Stimulated activated CD4-positive, alpha-beta T cell treated with anti-CD3 and anti-CD28 coated beads, Interleukin-1b, Interleukin-23, amount 100 ng/mL, for 24 hours (primary cell): ENCODE measurements at places on chromosomes 13 and 19.

- no peak for DNase-seq
Observed at GRCh38 chr19:2974342-2975041, 2.9 kb upstream of the TLE6 start.

DNA sequence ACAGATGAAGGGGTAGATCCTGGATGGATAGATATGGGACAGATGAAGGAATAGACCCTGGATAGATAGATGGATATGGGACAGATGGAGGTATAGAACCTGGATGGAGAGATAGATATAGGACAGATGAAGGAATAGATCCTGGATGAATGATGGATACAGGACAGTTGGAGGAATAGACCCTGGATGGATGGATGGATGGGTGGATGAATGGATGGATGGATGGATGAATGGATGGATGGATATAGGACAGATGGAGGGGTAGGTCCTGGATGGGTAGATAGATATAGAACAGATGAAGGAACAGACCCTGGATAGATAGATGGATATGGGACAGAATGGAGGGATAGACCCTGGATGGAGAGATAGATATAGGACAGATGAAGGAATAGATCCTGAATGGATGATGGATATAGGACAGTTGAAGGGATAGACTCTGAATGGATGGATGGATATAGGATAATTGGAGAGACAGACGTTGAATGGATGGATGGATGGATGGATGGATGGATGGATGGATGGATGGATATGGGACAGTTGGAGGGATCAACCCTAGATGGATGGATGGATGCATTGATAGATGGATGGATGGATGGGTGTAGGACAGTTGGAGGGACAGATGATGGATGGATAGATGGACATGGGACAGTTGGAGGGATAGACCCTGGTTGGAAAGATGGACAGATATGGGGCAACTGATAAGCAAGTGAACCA is 23.3 kb upstream of the EMP3 start:
- DNase-seq = no peak

GRCh38 chr13:74280795-74281490 is 146.7 kb upstream of the KLF12 start:
- no peak for DNase-seq

- DNase-seq = peak; percentile 5
Observed at GRCh38 chr13:74040200-74040599, 94.0 kb downstream of the KLF12 start.

DNA sequence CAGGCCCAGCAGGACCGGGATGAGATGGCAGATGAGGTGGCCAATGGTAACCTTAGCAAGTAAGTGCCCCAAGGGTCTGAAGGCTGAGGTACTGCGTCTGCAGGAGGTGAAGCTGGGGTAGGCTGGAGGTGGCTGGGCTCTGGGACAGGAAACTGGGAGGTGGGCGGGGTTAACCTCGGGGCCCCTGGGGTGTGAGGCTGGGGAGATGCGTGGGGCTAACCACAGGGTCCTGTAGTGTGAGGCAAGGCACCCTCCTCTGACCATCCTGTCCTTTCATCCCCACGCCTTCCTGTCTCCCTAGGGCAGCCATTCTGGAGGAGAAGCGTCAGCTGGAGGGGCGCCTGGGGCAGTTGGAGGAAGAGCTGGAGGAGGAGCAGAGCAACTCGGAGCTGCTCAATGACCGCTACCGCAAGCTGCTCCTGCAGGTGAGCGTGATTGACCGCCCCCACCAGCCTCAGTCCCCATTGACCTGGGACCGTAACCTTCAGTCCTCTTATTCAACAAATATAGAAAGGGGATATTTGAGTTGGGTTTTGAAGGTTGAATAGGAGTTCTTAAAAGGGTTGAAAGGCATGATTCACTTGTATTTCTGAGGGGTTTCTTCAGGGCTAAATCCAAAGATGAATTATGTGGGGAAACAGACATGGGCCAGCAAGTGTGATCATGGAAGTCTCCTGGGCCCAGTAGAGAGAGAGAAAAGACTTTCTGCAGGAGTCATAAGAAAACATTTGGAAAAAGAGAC is 35.7 kb downstream of the KCNC3 start:
- DNase-seq = no peak

DNA sequence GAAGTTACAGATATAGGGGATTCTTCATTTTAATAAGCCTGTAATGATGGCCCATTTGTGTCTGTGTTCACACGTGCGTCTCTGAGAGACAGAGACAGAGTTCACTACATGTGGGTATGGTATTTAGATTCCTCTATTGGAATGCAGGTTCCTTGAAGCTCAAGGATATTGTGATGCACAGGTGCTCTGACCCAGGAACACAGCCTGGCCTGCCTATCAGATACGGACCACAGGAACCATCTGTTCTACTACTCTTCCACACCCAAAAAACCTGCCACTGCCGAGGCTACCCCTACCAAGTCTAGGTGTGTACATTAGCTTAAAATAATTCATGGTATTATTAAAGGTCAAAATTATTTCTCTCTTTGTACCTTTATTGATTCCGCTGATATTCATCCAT is 289.2 kb downstream of the ATP8A2 start:
- DNase-seq = no peak

DNA sequence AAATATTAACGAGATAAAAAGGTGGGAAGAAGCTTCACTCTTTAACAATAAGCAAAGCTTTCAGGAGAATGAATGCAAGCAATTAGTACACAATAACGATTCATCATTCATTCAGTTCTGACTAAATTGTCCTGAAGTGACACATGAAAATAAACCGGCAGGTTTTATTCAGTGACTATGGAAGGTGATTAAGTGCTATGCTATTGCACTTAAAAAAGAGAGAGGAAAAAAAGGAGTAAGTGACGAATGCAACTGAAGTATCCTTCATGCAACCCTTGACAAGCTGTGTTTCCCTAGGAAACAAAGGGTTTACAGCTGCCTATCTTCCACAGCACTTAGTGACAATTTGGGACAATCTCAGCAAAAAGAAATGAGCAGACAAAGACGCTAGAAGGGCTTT is 1.4 kb downstream of the LIG4 start:
- no peak for DNase-seq

- DNase-seq = no peak
Observed at GRCh38 chr19:32895384-32895783, 25.8 kb upstream of the SLC7A9 start.

GRCh38 chr19:808423-808775 is 11.1 kb downstream of the PTBP1 start:
- DNase-seq = no peak

DNA sequence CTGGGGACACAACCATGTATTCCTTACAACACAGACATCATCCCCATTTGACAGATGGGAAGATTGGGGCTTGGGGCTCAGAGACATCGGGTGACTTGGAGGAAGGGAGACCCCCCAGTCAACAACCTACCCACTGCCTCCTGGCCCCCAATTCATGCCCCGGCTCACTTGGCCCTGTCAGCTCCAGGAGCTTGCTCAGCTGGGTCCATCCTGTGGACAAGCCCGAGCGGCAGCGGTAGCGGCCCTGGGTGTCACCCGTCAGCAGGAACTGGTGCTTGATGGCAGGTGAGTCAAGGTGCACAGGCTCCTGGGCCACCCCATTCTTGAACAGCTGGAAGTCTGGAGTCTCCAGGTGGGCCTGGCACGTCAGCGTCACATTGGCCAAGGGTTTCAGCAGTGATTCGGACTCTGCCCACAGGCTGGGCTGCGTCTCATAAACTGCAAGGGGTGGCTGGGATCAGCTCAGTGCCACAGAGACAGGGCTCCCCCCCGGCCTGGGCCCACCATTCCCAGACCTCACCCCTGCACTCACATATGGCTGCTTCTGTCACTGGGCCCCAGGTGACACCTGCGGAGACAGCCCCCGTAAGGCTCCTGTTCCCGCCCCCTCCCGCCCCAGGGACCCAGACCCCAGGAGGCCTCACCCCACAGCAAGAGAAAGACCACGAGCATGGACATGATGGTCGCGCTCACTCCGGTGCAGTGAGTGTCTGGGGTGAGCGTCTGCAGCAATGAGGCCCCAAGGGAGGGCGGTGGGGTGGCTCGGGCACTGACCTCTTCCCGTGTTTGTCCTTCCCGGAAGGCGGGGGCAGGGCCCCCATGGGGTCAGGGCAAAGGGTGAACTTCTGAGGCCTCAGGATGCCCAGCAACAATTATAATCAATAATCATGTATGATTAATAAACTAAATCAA is at the start of gene A1BG:
Gene A1BG (minus strand): TSS at position 733 of the 912 bp plus-strand sequence. CDS start 55 bp downstream, at position 678.
- DNase-seq = no peak

- DNase-seq = no peak
Observed at GRCh38 chr13:90185734-90186133, 1161.8 kb upstream of the MIR17HG start.

GRCh38 chr19:6862673-6863078 is 24.7 kb upstream of the ADGRE1 start:
- peak; percentile 68 for DNase-seq

- DNase-seq = no peak
Observed at GRCh38 chr13:98900442-98900841, 77.4 kb downstream of the DOCK9 start.

- no peak for DNase-seq
Observed at GRCh38 chr19:44623080-44623479, 9.7 kb downstream of the IGSF23 start.

GRCh38 chr13:31649766-31650165 is 89.6 kb upstream of the RXFP2 start:
- DNase-seq = no peak

DNA sequence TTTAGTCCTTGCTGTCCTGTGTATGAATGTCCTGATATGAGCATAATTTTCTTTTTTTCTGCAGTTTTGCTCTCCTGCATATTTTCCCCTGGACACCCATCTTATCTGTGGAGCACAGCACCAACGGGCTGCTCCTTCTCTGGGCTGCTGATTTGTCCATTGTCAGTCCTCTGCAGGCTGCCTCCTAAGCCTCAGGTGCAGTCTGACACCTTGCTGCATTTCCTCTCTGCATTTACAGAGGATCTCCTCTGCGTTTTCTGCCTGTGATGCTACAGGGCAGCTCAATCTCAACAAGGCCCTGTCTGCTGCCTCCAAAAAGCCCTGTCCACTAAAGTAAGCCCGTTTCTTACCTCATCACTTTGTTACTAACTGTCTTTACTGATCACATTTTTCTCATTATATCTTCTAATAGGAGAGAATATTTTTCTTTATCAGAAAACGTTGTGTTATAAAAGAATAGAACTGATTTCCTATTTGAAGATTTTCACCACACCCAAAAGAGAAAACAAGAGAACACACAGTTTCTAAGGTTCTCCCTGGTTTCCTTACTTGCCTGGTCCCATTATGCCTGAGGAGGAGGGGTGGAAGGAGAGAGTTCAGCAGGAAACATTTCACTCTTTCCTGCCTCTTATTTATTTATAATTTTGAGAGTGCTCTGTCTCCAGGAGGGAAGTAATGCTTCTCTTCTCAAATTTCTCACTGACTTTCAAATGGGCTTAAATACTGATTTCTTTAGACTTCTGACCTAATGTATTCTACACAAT is 65.6 kb upstream of the TDRD3 start:
- DNase-seq = no peak

DNA sequence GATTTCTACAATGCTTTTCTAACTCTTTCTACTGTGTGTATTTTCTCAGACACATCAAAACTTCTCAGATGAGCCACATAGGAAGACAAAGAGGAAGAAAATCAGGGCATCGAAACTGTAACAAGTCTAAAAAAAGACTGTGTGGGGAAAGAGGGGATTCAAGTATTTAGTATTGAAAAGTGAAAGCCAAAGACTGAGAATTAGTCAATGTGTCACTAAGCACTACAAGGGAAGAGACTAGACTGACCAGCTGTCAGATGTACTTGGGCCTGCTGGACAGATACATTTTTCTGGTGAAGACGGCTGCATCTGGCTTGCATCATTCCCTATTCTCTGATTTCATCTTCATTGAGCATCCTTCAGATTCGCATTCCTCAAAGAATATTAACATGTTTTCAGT is 25.4 kb downstream of the COMMD6 start:
- DNase-seq = no peak

GRCh38 chr13:43057653-43058317 is 34.4 kb downstream of the DNAJC15 start:
- DNase-seq = no peak

DNA sequence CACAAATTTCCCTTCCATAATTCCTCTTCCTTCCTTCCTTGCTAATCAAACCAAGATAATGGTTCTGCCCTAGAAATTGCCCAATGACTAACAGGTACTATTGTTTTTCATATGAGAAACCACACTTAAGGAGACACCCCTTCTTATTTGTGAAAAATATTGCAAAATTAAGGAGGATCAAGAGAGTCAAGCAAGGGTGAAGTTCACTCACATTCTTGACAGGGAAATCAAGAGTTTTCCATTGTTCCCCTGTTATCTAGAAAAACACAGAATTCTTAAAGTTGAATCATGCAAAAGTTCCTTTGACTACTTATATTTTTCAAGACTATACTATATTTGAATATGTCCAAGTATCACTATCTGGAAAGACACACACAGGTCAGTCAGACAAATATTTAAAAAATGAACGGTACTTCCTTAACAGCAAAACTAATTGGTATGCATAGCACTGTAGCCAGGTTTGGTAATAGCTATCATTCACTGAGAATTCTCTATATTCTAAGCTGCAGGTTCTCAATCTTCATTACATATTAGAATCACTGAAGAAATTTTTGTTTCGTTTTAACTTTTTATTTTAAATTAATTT is 897.2 kb downstream of the DIAPH3 start:
- no peak for DNase-seq

DNA sequence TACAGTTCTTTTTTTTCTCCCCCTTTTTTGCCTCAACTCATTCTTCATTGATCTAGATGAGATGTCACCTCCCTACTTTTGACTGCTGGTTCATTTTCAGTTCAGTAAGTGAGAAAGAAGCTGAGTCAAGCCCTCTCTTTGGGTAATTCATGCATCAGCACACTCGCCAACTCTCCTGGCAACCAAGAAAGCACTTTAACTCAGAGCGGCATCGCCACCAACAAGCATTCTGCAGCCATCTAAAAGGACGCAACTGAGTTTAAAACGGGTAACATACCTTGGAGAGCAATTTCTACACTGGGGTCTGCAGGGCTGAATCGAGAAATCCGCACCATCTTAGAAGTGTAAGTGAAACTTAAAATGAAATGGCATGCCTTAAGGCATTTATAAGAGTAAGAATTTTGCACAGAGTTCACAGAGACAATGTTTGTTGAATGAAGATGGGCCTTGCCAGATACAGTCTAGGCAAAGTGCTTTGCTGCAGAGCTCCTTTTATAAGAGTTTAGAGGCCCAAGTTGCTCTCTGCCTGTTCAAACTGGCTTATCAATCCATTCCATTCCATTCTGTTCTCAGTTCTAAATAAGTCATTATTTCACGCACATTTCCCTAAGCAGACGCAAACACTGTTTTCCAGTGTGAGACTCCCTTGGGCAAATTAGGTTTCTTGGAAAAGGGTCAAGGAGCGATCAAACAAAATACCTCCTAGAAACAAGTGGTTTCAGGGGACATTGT is 338.0 kb downstream of the ENOX1 start:
- DNase-seq = no peak

DNA sequence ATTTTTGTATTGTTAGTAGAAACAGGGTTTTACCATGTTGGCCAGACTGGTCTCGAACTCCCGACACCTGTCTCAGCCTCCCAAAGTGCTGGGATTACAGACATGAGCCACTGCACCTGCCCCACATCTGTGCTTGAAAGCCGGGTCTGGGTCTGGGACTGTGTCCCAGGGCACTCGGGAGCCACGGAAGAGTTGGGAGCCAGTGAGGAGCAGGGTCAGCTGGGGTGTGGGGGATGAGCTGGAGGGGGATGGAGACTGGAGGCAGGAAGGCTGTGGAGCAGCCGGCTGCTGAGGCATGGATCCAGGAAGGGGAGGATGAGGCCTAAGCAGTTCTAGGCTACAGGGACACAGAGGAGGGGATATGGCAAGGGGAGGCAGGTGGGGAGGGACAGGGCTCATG is 10.7 kb upstream of the SPACA4 start:
- DNase-seq = no peak

- DNase-seq = peak; percentile 69
Observed at GRCh38 chr19:43464134-43464775, 1.2 kb downstream of the LYPD3 start.
